Psoas muscle (tissue), 8 donors: ENCODE measurements at places on chromosomes 1 and 21. TPM values are rescaled to one million over a fixed set of nuclear protein-coding genes. Genes with fewer than 3 reads are reported as not detected.
A peak's percentile ranks its signal among the peaks of the same experiment; 100 is the strongest.

- no peaks in the 10 kb centered on the region for H3K36me3 ChIP-seq
- no peak overlapping the region for H3K27ac ChIP-seq
- H3K4me3 ChIP-seq: no peak overlapping the region
- no peaks in the 10 kb centered on the region for H3K4me1 ChIP-seq
These were observed 4.2 kb downstream of the LY9 start for GRCh38 chr1:160800142-160800541.

DNA sequence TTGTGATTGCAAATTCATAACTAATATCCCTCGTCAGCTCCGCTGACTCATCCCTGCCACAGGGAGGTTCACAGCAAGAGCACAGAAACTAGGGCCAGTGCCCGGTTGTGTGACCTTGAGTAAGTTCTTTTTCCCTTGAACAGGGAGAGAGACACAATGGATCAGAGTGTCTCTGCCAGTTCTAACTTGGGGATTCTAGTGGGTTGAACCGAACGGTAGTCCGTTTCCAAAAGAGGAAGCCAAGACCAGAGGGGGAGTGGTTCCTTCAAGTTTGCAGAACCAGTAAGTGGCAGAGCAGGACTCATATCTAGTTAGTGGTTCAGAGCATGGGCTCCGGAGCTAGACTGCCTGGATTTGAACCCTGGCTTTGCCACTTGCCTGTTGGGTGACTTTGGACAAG is 4.9 kb upstream of the SHISA4 start:
- peak; percentile 75 for DNase-seq
- H3K27ac ChIP-seq: peak overlapping the region; percentile 95
- H3K27me3 ChIP-seq: no peaks in the 10 kb centered on the region
- H3K4me1 ChIP-seq: peaks cover 86% of the 10 kb centered on the region
- no peaks in the 10 kb centered on the region for H3K36me3 ChIP-seq
- H3K4me3 ChIP-seq: peak overlapping the region; percentile 35

DNA sequence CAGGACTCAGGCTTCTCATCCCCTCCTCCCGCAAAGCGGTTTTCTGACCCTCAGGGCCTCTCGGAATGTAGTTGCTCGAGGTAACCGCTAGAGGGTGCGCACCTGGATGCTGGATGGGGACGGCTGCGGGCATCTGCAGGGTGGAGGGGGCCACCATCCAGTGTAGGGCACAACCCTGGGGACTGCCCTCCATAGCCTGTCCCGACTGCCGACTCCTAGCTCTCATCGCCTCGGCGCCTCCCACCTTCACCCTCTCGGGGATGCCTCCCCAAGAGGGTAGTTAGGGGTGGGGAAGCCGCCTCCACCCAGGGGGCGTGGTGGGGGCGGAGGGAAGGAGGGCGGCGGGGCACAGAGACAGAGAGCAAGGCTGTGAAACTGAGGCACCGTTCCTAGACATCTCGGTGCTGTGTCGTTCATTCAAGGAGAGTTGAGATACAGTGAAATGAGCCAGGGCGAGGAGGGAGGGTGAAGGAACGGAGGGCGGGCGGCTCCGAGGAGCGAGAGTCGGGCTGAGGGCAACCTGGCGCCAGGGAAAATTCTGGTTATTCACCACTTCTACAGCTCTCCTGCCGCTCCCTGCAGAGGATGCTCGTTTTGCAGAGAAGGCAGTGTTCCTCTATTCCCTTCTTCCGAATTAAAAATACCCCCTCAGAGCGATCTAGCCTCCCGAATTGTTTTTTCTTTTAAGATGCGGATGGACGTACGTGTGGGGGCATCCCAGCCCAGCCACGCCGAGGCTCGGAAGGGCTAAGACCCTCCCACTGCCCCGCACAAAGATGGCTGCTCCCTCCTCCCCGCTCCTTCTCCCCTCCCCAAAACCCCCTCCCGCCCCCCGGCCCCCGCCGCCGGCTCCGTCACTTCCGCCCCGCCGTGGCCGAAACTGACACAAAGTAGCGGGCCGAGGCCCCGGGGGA is at the start of gene ATP8B2:
ATP8B2 (plus strand) TSS at position 857 of the 914 bp plus-strand sequence. CDS start 2,617 bp downstream, outside the sequence.
- H3K36me3 ChIP-seq: no peaks in the 10 kb centered on the region
- H3K27ac ChIP-seq: peak within 1 kb of the TSS; percentile 54
- peak within 1 kb of the TSS; percentile 64 for H3K4me3 ChIP-seq
- peak; percentile 83 for DNase-seq

Gene TIMM17A
- 176 TPM for polyA plus RNA-seq

Gene CFHR3
- polyA plus RNA-seq: 0.16 TPM

DNA sequence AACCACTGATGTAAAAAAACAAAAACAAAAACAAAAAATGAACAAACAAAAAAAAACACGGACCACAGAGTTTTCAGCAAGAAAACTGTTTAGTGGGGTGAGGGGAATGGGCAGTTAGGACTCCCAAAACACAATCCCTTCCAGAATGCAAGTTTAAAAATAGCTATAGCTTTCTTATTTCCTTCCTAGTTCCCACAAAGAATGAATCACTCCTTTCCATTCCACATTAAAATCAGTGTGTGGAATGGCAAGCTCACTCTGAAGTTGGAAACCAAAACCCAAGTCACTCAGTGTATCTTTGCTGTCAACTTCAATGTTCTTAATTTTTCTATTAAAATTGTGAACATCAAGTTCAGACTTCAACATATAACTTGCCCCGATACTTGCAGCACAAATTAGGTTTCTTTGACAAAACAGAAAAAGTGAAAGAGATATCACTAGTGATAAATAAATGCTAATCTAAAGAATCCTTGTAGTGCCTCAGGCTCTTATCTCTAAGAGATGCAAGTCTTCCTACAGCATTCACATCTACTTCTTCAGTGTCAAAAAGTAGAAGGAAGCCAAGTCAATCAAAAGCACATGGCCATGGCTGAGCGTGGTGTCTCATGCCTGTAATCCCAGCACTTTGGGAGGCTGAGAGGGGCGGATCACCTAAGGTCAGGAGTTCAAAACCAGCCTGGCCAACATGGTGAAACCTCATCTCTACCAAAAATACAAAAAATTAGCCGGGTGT is 45.5 kb downstream of the TOR3A start:
- no peaks in the 10 kb centered on the region for H3K27me3 ChIP-seq
- H3K36me3 ChIP-seq: peaks cover 4% of the 10 kb centered on the region
- H3K27ac ChIP-seq: no peak overlapping the region
- H3K4me3 ChIP-seq: no peak overlapping the region

- DNase-seq: no peak
- H3K36me3 ChIP-seq: no peaks in the 10 kb centered on the region
- no peaks in the 10 kb centered on the region for H3K27me3 ChIP-seq
- peaks cover 64% of the 10 kb centered on the region for H3K4me1 ChIP-seq
- H3K27ac ChIP-seq: peak overlapping the region; percentile 86
These were observed 67.7 kb downstream of the BCAR3 start for GRCh38 chr1:93613898-93614297.

DNA sequence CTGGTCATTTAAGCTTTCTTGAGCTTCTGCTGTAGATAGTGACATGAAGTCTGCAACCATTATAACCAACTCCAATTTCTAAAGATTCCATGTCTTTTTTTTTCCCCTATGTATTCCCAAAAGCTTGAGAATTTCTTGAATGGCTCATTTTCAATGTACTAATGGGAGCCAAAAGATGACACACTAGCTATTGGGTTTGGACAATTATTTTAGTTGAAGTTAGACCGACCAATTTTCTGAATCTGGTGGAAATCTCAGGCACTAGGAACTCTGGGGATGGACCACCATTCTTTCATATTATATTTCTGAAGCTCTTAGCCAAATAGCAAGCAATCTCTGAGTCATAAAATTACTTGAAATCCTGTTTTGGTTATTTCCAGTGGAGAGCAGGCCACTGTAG is 617.4 kb upstream of the ADAMTS5 start:
- H3K27ac ChIP-seq: no peak overlapping the region
- H3K36me3 ChIP-seq: no peaks in the 10 kb centered on the region
- H3K4me1 ChIP-seq: no peaks in the 10 kb centered on the region
- H3K27me3 ChIP-seq: no peaks in the 10 kb centered on the region

DNA sequence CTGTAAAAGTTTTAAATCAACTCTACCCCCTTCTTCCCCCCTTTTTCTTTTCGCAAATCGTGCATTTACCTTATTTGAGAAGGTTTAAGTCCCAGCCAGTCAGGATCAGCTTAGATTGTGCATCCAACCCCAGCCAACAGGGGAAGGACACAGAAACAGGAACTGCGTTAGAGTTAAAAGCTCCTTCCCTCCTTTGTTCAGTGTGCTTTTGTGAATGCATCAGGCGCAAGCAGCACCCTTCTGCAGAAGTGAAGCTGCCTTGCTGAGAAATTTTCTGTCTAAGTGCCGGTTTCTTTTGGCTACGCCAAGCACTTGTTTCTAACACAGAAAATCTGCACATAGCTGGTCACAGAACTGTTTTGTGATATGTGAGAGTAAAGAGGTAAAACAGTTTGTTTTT is 56.2 kb upstream of the PRRC2C start:
- H3K27ac ChIP-seq: no peak overlapping the region
- H3K4me1 ChIP-seq: no peaks in the 10 kb centered on the region
- H3K36me3 ChIP-seq: no peaks in the 10 kb centered on the region
- no peak overlapping the region for H3K4me3 ChIP-seq
- no peaks in the 10 kb centered on the region for H3K27me3 ChIP-seq

DNA sequence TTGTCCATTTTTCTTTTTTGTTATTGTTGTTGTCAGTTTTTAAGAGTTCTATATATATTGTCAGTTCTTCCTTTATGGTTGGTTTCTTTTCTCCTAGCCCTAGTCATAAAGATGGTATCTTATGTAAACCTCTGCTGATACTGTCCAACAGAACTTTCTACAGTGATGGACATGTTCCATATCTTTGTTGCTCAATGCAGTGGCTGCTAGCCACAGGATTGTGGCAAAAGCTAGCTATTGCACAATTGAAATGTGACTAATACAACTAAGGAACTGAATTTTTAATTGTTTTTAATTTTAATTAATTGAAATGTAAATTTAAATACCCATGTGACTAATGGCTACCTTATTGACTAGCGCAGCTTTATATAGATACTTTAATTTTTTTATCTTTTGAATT is 411.8 kb upstream of the PTBP2 start:
- no peaks in the 10 kb centered on the region for H3K4me1 ChIP-seq
- no peak for DNase-seq
- no peak overlapping the region for H3K27ac ChIP-seq
- H3K27me3 ChIP-seq: no peaks in the 10 kb centered on the region
- H3K4me3 ChIP-seq: no peak overlapping the region

DNA sequence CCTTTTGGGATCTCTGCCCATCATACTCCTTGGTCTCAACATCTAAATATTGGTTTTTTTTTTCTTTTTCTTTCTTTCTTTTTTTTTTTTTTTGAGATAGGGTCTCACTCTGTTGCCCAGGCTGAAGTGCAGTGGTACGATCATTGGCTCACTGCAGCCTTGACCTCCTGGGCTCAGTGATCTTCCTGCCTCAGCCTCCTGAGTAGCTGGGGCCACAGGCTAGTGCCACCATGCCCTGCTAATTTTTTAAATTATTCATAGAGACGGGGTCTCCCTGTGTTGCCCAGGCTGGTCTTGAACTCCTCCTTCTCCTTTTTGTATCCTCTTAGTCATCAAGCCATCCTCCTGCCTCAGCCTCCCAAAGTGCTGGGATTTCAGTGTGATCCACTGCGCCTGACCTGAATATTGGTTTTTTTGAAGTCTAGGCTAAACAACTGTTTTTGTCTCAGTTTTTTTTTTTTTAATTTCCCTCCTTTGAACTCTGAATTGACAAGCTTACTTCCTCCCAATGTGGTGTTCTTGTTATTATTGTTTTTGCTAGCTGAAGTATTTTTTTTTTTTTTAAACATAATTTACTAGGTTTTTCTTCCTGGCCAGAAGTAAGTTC is 30.9 kb downstream of the MAPKAPK2 start:
- no peak overlapping the region for H3K4me3 ChIP-seq
- H3K27me3 ChIP-seq: no peaks in the 10 kb centered on the region
- peak overlapping the region; percentile 75 for H3K27ac ChIP-seq
- no peak for DNase-seq

DNA sequence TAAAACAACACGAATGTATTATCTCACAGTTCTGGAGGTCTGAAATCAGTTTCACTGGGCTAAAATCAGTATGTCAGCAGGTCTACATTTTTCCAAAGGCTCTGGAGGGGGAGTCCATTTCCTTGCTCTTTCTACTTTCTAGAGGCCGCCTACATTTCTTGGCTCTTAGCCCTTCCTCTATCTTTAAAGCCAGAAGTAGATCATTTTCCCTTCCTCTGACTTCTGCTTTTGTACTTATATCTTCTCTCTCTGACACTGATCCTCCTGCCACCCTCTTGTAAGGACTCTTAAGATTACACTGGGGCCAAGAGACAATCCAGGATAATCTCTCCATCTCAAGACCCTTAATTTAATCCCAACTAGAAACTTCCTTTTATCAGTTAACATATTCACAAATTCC is 41.4 kb downstream of the MSH4 start:
- DNase-seq: no peak
- no peak overlapping the region for H3K4me3 ChIP-seq
- H3K27ac ChIP-seq: no peak overlapping the region
- H3K27me3 ChIP-seq: no peaks in the 10 kb centered on the region
- no peaks in the 10 kb centered on the region for H3K36me3 ChIP-seq

Gene BEST4
- not detected for polyA plus RNA-seq

Gene CA14
- 0.04 TPM for polyA plus RNA-seq

DNA sequence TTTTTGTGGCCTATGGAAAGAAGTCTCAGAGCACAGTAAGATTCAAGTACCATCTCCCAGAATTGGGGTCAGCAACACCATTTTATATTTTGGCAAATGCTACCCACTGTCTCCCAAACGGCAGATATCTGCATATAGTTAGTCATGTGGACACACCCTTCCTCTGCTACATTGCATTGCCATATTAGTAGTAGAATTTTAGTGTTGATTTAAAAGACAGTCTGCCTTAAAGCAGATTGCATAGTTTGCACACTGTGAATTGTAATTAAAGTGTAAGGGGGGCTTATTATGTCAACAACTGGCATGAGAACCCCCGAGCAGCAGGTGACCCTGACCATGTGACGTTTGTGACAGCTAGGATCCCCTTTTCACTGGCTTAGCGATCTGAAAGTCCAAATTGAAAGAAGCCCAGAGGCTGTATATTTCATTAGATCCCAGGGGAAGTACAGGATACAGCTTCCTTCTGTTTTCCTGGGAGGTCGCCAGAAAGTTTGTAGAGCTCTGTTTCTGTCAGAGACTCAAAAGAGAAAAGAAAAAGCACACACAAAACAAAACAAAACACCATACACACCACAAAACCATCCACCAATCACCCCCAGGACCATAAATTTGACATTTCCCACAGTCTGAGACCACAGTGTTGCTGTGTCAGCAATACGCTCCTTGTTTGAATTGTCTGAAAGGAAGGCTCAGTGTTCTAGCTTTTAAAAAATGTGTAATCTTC is 172.4 kb downstream of the NFIA start:
- DNase-seq: no peak
- peaks cover 49% of the 10 kb centered on the region for H3K4me1 ChIP-seq

GRCh38 chr1:156379420-156380165 is 10.6 kb downstream of the RHBG start:
- no peaks in the 10 kb centered on the region for H3K27me3 ChIP-seq
- DNase-seq: no peak
- no peaks in the 10 kb centered on the region for H3K4me1 ChIP-seq

GRCh38 chr1:167456524-167456923 is 61.8 kb downstream of the CD247 start:
- H3K4me1 ChIP-seq: peaks cover 5% of the 10 kb centered on the region
- H3K27me3 ChIP-seq: no peaks in the 10 kb centered on the region
- DNase-seq: no peak
- peak overlapping the region; percentile 90 for H3K27ac ChIP-seq
- peak overlapping the region; percentile 81 for H3K4me3 ChIP-seq
